ENCODE measurements at places on chromosomes 7 and 10.

GRCh38 chr7:18208921-18209320 is 181.3 kb upstream of the PRPS1L1 start:
- no peak for DNase-seq

- no peak for DNase-seq
These were observed 304.4 kb upstream of the LYZL1 start for GRCh38 chr10:28984431-28984830.

DNA sequence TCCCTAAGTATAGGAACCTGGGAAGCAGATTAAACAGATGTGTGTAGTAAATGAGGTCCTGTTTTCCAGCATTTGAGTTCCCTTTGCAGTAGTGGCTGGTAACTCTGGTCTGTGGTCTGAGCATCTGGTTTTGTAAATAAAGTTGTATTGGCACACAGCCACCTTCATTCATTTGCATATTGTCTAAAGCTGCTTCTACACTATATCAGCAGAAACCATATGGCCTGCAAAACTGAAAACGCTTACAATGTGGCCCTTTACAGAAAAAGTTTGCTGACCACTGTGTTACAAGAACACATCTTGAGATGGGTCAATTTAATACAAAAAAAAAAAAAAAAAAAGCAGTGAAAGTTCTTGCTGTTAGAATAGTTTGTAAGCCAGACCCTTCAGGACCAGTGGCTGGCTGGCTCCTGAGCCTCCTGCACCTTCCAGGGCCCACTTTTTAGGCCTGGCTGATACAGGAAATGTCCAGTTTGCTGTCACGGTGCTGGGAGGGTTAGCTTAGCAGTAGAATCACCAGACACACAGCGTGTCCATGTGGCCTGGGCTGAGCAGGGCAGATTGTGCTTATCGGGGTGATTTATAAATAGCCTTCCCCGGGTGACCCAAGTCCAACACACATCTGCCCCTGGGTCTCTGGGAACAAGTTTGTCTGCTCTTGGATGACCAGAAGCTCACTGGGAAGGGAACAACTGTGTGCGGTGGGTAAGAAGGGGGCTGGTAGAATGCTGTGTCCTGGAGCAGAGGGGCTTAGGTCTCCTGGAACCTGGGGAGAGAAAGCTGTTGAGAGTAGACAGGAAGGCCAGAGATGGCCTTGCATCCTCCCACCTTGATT is 1.4 kb downstream of the C10orf71 start:
- no peak for DNase-seq

DNA sequence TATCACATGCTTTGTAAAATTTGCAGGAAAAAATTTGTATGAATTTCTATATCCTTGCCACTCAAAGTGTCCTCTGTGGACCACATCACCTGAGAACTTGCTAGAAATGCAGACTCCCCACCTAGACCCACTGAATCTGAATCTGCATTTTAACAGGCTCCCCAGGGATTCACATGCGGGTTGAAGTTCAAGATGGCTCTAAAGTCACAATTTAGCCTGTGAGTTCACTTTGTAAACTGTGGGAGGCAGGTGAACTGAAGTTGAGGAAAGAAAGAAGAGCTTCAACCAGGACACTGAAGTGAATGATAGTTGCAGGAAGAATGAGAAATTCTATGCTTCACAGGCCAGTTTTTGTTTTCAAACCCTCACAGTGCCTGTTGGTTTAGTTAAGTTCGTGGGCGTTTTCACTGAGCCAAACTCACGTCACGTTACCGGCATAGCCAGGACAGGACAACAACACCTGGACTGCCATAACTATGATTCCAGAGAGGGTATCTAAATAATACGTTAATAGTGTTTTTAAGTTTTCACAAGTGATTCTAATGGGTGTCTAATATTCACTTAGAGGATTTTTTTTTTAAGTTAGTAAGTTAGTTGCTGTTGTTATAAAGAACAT is 240.0 kb downstream of the PHTF2 start:
- no peak for DNase-seq

DNA sequence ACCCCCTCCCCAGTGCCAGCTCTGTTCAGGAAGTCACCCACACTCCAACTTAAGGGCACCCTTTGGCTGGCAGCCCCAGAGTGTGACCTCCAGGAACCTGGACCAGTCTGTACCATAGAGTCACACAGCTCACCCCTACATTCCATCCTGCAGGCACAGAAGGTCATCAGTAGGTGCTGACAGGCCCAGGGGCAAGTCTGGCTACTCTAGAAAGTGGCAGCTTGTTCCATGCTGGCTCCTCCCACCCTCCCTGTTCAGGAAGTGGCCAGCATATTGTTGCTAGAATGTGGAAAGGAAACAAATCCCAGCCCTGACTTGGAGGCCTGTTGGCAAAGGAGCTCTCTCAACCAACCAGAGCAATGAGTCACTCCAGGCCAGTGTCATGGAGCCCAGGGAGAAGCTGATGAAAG is 3.2 kb upstream of the NCOA4 start:
- DNase-seq = no peak

DNA sequence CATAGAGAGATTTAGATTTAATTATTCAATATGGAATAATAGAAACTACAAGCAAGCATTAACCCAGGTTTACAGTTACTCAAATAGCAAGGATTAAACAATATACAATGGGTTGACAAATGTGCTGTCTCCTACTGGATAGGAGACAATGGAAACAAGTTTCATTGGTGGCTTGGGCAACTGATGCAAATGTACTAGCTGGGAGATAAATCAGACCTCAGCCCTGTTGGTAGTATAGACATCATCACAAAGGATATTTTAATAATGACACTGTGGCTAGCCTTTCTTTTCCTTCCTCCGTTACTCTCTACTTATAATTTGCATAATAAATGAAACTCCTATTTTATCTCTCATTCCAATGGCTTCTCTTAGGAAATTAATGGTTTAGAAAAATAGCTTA is 96.5 kb upstream of the DKK1 start:
- DNase-seq = no peak
